ENCODE measurements at places on chromosomes 1 and 21. TPM values are rescaled to one million over a fixed set of nuclear protein-coding genes. Genes with fewer than 3 reads are reported as not detected.
A peak's percentile ranks its signal among the peaks of the same experiment; 100 is the strongest.

GRCh38 chr1:172452536-172453152 is 8.8 kb upstream of the PIGC start:
- DNase-seq, result no peak

GRCh38 chr1:209427277-209427676 is 156.2 kb upstream of the CAMK1G start:
- no peak for DNase-seq

Gene DLGAP3
- 0.51 TPM for total RNA-seq

Gene MAP3K21
- 0.96 TPM for total RNA-seq

DNA sequence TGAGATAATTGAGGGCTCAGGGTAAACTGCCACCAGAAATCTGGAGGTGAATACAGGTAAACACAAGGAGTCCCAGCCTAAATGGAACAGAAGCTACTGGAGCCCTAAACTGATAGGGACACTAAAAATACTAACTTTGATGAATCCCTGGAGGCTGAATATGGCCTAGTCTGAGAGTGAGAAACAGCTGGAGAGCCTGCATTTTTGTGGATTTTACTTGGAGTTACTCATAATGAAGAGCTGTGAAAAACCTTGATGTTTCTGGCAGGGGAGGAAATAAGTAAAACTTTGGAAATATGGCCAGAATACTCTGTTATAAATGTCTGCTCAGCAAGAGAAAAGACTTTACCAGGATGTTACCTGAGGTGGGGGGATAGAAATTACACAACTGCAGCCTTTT is 164.4 kb downstream of the LIPI start:
- no peak for DNase-seq

GRCh38 chr1:50038237-50038809 is 14.6 kb upstream of the AGBL4 start:
- DNase-seq, result no peak

Gene IL20
- not detected for total RNA-seq

DNA sequence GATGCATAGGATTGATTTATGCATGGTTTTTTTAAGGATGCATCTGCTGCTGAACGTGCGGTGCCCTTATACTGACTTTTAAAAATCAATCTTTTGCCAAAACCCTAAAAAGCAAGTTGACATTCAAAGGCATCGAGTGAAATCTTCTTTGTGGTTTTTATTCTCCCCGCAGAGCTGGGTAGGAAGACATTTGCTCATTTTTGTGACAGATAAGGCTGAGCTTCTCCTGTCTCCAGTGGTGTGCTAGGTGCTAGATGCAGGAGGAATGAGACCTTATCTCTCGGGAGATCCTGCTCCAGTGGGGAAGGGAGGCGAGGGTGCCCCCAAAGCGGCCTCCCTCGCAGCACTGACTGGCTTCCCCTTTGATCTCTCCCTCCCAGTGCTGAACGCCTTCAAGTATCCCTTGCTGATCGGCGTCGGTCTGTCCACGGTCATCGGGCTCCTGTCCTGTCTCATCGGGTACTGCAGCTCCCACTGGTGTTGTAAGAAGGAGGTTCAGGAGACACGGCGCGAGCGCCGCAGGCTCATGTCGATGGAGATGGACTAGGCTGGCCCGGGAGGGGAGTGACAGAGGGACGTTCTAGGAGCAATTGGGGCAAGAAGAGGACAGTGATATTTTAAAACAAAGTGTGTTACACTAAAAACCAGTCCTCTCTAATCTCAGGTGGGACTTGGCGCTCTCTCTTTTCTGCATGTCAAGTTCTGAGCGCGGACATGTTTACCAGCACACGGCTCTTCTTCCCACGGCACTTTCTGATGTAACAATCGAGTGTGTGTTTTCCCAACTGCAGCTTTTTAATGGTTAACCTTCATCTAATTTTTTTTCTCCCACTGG is 14.9 kb upstream of the CD101 start:
- no peak for DNase-seq

Gene CRNN
- not detected for total RNA-seq

DNA sequence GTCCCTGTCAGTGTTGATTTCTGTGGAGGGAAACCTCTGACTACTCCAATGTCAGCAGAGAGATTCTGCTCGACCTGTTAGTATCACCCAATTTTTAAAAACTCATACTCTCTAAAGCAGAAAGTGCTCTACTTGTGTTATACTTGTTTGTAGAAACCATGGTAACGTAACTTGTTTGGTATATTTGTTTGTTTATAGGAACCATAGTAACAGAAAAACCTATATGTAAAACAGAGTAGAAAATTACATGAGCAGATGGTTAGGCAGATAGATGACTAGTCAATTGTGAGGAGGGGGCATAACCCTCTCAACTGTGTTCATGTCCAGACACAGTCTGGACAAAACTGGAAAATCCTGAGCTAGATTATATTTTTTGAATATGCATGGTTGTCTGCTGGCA is 6.7 kb downstream of the TRIM45 start:
- no peak for DNase-seq

DNA sequence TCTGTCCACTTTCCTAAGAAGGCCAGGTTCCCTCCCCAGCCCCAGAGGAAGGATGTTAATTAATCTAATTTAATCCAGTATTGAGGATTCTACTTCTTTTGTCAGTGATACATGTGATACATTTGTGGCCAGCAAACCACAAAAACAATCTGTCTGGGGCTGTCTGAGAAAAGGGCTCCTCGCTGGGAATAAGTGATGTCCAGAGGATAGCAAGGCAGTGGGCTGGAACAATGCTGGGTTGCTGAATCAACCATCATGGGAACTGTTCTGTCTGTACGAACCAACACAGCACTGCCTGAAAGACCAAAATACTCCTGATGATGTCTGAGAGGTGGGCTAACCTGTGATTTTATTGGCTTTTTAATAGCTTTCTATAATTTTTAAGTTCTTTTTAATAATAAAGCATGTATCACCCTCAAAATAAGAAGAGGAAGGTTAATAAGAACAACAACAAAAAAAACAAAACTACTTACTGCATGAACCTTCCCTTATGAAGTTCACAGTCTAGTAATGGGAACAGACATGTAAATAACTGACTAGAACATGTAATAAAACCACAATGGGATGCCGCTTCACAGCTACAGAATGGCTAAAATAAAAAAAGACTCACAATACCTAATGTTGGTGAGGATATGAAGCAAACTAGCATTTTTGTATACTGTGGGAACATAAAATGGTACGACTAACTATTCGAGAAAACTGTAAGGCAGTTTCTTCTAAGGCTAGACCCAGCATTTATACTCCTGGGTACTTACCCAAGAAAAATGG is 11.4 kb upstream of the ADAR start:
- no peak for DNase-seq

Gene MARK1
- total RNA-seq, result 19.2 TPM

Gene OR10Z1
- total RNA-seq, result not detected

- DNase-seq, result no peak
Measured at GRCh38 chr1:235998812-235999211, 66.1 kb downstream of the NID1 start.

GRCh38 chr1:223659711-223660110 is 5.8 kb downstream of the CAPN8 start:
- DNase-seq, result no peak

DNA sequence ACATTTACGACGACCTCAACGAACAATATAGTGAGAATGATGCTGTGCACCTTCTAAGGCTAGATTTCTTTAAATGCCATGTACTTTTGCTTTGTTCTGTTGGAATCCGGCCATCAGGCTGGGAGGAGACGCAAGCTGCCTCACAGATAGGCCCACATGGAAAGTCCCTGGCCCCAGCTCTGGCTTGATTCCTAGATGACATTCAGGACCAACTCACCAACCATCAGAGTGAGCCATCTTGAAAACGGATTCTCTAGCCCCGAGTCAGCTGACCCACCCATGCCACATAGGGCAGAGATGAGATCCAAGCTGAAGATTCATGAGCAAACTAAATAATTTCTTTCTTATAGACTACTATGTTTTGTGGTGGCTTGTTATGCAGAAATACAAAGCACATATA is 164.4 kb downstream of the ZNF281 start:
- no peak for DNase-seq

GRCh38 chr1:111192658-111193519 is 7.6 kb downstream of the DENND2D start:
- no peak for DNase-seq

GRCh38 chr1:170727963-170728362 is 64.0 kb downstream of the PRRX1 start:
- no peak for DNase-seq

DNA sequence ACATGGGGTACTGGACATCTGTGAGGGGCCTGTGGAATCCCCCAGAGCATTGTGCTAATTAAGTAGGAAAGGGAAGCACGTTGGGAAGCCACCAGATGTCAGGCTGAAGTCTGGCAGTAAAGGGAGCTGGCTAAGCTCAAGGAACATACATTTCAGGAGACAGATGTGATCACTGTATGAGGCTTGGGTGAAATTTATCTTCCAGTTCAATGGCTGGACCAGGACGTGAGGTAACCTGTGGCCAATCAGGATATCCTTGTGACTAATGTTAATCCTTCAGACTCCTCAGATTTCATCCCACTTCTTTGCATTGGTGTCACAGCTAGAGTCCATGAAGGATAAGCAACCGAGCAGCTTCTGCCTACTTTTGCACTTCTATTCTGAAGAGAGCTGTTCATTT is 110.2 kb upstream of the APP start:
- no peak for DNase-seq

DNA sequence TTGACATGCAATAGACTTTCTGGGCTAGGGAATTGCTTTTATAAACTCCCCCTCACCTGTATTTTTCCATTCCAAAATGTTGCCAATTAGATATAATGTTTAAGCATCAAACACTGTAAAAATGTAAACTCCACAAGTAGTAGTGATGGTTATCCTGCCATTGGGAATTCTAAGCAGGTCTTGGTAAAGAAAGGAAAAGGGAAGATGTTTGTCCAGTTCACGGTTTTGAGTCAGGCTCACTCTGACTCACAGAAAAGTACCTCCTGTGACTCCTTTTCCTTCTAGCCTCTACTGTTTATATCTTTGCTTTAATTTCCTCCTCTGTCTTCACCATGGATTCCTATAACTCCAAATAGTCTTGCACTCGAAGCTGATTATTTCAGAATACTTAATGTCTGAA is 19.0 kb upstream of the PTPN14 start:
- no peak for DNase-seq

GRCh38 chr1:77395051-77395450 is 113.2 kb downstream of the AK5 start:
- DNase-seq, result no peak

DNA sequence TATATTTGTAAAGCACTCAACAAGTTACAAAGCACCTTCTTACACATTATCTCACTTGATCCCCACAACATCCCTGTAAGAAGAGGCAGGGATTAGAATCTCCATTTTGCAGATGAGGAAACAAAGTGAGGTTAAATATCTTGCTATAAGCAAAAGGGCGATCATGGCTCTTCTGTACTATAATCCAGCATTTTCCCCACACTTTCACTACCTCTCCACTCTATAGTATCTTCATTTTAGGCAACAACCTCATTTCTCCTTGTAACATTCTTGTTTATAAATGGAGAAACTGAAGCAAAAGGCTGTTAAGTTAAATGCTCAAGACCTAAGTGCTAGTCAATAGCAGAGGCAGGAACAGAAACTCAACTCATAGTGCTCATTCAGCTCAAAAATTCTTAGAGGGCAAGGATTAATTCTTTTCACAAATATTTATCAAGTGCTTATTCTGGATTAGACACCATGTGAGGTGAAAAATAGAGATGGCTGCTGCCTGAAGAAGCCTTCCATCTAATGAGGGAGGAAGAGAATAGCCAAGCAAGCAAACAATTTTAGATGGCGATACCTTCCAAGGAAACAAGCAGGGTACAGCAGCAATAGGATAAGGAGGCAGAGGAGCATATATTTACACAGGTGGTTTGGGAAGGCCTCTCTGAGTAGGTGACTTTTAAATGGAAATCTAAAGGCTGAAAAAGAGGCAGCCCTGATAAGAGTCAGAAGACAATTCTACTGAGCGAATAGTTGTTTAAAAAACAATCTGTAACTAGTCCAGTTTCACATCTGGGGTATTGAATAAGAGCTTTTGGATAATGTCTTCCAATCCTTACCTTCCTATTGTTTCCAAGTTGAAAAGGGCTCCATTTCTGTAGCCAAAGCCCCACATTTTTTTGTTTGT is 3.5 kb downstream of the ERRFI1 start:
- no peak for DNase-seq

DNA sequence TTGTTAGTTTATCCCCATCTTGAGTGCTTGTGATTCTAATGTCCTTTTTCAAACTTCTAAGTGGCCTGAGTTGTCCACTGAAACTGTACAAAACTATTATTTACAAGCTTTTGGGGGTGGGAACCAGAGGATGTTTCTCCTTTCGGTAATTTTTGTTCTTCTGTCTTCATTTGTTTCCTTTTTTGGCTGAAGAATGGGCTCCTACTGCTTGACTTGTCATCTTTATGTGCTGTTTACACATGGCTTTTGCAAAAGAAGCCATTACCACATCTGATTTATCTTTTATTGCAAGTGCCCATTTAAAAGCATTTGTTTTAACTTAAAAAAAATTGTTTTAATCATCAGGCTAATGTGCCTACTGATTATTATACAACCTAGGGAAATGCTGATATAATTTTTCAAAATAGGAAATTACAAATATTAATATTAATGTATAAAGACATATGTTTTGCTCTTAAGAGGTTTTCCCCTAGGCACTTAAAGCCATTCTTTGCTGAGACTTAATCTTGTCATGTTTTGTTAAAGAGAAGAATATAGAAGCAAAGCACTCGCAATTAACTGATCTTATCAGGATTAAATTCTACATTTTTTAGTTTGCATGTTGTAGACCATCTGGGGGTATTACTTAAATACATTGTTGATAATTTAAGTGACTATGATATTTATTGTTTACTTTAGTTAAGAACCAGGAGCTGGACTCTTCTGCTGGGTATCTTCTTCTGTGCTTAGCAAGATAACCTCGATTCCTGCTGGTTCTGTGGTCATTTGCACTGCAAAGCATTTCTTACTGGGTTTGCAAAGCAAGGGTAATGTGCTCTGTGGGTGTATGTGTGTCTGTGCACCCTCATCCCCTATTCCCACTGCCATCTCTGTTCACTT is 40.1 kb downstream of the TMEM200B start:
- no peak for DNase-seq

- no peak for DNase-seq
Measured at GRCh38 chr1:8197493-8198282, 120.2 kb upstream of the SLC45A1 start.

DNA sequence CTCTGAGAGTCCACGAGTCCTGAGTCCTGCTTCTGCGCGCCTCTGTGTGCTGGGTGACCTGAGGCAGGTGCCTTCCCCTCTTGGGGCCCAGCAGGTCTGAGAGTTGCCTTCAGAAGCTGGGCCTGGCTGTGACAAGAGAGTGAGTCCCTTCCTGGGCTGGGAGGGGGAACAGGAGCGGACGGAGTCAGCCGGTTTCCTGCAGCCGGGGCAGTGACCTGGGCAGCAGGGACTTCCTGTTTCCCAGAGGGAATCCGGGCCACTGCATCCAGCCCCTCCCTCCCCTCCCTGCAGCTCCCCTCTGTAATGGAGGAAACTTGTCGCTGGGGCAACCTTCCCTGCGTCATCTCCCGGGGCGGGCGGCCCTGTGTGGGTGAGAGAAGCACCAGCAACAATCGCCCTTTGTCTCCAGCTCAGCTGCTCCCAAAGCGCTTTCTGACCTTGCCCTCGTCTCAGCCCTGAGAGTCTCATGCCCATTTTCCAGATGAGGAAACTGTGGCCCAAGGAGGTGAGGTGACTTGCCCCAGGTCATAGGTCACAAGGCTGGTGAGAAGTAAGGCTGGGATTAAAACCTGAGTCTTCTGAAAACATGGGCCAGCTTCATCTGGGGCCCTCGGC is 61.1 kb downstream of the SDC3 start:
- DNase-seq, result peak; percentile 92

- DNase-seq, result no peak
Measured at GRCh38 chr1:174988539-174988938, 11.2 kb upstream of the CACYBP start.

- DNase-seq, result no peak
Measured at GRCh38 chr1:228664399-228664914, 70.8 kb upstream of the RHOU start.

Gene EXOSC10
- total RNA-seq, result 46.8 TPM

All from mesenteric fat pad (tissue), 1 donor.